ENCODE measurements at places on chromosomes 3 and 15.
A peak's percentile ranks its signal among the peaks of the same experiment; 100 is the strongest.

DNA sequence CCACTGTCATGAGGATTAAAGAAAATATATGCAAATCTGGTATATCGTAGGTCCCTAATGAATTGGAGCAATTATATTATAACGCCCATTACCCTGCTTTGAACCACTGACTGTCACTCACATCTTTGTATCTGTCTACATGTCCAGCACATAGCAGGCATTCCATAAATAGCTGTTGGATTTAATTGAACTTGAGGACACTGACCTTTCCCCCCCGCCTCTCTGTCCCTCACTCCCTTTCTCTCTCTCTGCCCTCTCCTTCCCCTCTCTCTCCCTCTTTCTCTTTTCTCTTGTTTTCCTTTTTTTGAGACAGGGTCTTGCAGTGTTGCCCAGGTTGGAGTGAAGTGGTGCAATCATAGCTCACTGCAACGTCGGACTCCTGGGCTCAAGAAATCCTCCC is 233.0 kb downstream of the CD47 start:
- DNase-seq = no peak

GRCh38 chr3:27688053-27688452 is 34.1 kb downstream of the EOMES start:
- no peak for DNase-seq

DNA sequence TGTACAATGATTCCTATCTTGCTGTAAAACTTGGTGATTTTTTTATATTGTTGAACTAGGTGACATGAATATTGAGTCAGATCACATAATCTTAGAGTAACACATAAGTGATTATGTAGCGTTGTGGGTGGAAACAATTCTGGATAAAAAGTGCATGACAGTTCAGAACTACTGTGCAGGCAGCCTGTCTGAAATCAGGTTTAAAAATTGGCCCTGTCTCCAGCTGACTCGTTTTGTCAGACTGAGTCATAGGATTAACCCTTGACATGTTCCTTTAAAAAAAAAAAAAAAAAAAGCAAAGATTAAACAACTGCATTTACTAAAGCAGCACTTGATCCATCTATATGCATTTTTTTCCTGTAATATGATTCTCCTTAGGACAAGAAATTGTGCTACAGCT is 160.0 kb upstream of the CGNL1 start:
- DNase-seq = no peak

- no peak for DNase-seq
Measured at GRCh38 chr3:174973465-174973864, 114.3 kb downstream of the NAALADL2 start.

GRCh38 chr3:62142331-62143085 is 230.8 kb downstream of the FEZF2 start:
- no peak for DNase-seq

- DNase-seq = no peak
Measured at GRCh38 chr3:66181764-66182163, 39.0 kb upstream of the SLC25A26 start.

DNA sequence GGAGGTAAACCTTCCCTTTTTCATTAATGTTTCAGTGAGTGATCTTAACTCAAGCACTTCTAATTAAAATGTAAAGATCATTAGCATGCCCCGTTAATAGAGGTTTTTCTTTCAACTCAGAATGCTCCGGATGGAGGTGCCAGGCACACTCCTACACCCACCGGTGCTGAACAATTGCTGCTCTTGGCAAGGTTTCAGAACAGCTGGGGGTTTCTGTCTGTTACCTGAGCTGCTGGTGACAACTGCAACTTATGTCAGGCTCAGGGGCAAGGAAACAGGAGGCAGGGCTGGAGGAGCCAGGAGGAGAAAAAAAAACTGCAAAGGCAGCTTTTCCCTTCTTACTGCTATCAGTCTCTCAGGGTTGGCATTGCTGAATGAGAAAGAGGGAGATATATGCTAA is 250.1 kb downstream of the DIPK2A start:
- DNase-seq = peak; percentile 27

- no peak for DNase-seq
Measured at GRCh38 chr15:39273717-39274411, 307.0 kb upstream of the THBS1 start.

DNA sequence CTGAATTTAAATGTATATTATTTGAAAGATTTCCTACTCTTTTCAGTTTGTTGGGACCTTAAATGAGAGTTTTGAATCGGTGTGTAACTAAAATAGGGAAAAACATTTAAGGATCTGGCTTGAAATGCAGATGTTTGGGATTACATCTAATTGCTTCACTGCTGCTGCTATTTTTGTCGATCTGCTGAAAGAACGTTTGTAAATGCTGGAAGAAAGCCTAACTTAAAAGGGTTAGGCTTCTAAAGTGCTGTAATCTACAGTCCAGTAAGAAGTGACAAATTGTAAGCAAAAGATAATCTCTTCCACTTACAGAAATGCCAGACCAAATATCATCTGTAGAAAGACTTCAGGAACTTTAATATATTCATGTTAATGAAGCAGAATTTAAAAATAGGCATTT is 691.6 kb downstream of the ZNF385D start:
- no peak for DNase-seq

DNA sequence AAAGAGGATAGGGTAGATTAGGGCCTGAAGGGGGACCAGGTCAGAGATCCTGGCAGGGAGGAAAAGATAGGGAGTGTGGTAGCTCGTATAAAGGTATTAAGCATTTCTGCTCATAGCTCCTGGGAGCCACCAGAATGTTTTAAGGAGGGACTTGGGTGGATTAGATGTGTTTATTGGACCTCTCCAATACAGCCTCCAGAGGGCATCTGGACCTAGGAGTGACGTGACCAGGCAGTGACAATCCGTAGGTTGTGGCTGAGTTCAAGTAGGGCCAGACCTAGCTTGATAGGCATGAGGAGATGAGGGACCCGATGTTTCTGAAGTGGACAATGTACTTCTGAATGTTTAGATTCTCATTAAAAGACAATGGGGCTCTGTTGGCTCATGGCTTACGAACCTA is 435.2 kb downstream of the MCTP2 start:
- DNase-seq = no peak

GRCh38 chr3:2847062-2847841 is 262.9 kb downstream of the IL5RA start:
- DNase-seq = no peak

- no peak for DNase-seq
Measured at GRCh38 chr3:16262174-16262573, 2.6 kb downstream of the DPH3 start.

GRCh38 chr15:26421065-26421464 is 351.8 kb downstream of the GABRB3 start:
- DNase-seq = no peak

- DNase-seq = peak; percentile 1
Measured at GRCh38 chr3:14516738-14517345, 23.3 kb downstream of the GRIP2 start.

DNA sequence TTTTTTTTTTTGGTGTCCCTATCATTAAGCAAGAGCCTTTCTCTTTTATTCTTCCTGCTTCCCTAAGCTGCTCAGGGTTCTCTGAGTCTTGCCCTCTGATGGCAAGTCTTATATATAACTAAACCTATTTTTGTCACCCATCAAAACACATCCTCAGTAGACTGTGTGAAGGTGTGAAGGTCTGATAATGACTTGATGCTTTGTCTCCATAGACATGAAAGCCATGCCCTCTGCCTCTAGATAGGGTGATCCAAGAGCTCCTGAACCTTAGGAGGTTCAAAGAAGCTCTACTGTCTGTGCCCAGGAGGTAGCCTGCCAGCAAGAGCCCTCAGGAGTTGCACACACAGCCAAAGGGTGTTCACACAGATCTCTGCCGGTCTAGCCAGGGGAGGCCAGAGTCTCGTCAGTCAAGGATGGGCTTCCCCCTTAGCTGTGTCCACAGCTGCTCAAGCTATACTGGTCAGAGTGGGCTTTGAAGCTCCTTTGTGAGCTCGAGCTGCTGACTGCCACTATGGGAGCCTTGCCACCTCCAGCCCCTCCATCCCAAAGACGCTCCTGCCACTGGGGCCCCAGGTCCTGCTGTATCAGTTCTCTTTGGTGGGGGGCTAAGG is 13.1 kb upstream of the SNX22 start:
- DNase-seq = no peak

GRCh38 chr3:197730200-197730599 is 6.5 kb downstream of the RUBCN start:
- no peak for DNase-seq

- DNase-seq = no peak
Measured at GRCh38 chr3:138825336-138825735, 9.4 kb downstream of the PIK3CB start.

- DNase-seq = peak; percentile 3
Measured at GRCh38 chr3:194284351-194284750, 66.8 kb downstream of the CPN2 start.

Data from right hindlimb (tissue), 1 donor.